ENCODE measurements at places on chromosomes 6 and 20.

DNA sequence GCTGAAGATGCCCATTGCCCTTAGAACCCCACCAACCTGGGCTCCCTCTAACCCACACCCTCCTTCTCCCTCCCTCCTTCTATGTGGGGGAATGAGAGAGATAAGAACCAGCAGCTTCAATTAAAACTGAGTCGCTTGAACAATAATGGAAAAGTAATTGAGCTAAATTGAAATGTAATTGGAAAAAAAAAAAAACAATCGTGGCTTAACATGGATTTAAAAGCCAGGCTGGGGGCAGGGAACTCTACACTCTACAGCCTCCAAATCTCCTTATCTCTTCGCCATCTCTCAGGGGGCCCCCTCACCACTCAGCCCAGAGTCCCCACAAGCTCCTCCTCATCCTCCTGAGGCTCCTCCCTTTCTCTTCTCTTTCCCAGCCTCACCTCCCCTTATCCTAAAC, 83.2 kb downstream of the MDGA1 start:
- peaks cover 21% of the 10 kb centered on the region for H3K27me3 ChIP-seq
- no peak for DNase-seq
- H3K36me3 ChIP-seq: no peaks in the 10 kb centered on the region

- no peaks in the 10 kb centered on the region for H3K27me3 ChIP-seq
- no peak overlapping the region for H3K27ac ChIP-seq
- DNase-seq: no peak
- H3K4me3 ChIP-seq: no peak overlapping the region
Observed at GRCh38 chr6:153956808-153957207, 82.2 kb upstream of the OPRM1 start.

- H3K27ac ChIP-seq: no peak overlapping the region
- DNase-seq: no peak
- H3K4me1 ChIP-seq: no peaks in the 10 kb centered on the region
- H3K27me3 ChIP-seq: no peaks in the 10 kb centered on the region
Observed at GRCh38 chr20:50587291-50587961, 77.2 kb downstream of the PTPN1 start.

- H3K4me1 ChIP-seq: no peaks in the 10 kb centered on the region
- H3K27me3 ChIP-seq: no peaks in the 10 kb centered on the region
- no peaks in the 10 kb centered on the region for H3K36me3 ChIP-seq
- no peak overlapping the region for H3K27ac ChIP-seq
- DNase-seq: no peak
Observed at GRCh38 chr6:169225887-169226286, 27.8 kb downstream of the THBS2 start.
